Activated CD4-positive, alpha-beta T cell treated with anti-CD3 and anti-CD28 coated beads, Interleukin-2, amount 50 U/mL, for 4 hours (primary cell): ENCODE measurements at places on chromosomes 4 and X.

DNA sequence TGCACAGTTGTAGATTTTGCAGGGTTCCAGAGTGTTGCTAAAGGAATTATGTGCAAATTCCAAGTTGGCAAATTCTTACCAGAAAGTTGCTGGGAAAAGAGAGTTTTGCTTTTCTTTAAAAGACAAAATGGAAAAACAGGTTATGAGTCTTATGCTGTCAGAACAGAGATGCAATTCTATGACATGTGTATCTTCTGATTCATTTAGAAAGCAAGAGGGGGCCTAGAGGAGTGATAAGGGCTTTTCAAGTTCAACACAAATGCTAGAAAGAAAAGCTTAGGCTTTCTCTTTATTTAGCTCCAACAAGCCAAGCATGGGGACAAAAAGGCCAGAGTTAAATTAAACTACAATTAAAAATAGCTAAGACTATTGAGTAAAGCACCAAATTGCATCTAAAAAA lies 72.4 kb upstream of the GATB start:
- no peak for DNase-seq

- no peak for DNase-seq
These were observed 35.0 kb downstream of the NUDT11 start for GRCh38 chrX:51461053-51462044.

GRCh38 chr4:38769857-38770256 lies 12.9 kb downstream of the TLR10 start:
- no peak for DNase-seq

GRCh38 chrX:41384051-41384705 lies 50.2 kb downstream of the DDX3X start:
- DNase-seq: peak; percentile 49

DNA sequence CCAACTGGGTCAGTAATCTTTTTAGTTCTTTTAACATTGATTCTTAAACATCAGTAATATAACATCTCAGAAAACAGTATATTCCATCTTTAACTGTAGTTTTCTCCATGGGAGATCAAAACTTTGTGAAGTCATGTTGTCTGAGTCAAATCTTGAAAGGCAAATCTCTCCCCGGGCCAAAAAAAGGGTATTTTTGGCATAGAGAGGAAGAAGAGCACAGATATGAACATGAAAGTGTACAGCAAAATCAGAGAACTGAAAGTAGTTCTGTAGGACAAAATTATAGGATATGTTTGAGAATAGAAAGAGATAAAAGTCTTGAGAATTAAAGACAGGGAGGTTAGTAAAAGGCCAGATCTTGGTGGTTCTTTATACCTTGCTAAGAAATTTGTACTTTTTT lies 176.4 kb upstream of the GYPA start:
- DNase-seq: no peak

- DNase-seq: no peak
These were observed 3.3 kb upstream of the BGN start for GRCh38 chrX:153491351-153491914.

GRCh38 chr4:55866973-55867574 lies 13.6 kb downstream of the EXOC1 start:
- DNase-seq: no peak

DNA sequence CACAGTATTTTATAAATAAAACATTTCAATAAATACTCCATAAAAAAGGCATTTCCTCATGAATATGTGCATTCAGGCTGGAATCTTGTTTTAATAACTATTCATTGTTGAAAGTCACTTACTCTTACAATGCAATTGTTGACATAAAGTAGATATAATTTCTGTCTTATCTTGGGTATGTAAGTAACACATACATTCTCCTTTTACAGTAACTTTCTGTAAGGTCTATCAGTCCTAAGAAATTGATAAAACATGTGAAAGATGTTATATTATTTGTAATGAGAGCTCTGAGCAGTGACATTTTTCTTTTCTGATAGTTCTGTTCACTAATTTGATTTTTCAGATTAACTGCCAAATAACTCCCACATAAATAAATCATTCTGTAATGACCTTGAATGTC lies 1249.2 kb downstream of the STIM2 start:
- DNase-seq: no peak

GRCh38 chr4:140186651-140187315 lies 32.8 kb upstream of the MAML3 start:
- no peak for DNase-seq

DNA sequence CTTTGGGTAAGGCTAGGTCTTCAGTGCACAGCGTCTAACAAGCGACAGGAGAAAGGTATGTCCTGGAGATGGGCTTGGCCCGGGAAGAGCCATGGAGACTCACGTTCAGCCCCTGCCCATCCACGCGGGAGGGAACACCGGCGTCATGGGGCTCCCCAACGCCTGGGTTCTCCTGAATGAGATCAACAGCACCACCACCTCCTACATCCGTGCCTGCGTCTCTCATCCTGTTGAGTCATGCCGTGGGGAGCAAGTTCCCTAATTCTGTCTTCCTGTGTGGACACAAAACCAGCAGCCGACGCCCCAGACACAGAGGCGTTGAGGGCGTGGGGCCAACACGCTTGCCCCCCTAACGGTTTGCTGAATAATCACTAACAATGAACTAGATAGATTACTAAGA lies 20.1 kb upstream of the IL3RA start:
- DNase-seq: no peak

DNA sequence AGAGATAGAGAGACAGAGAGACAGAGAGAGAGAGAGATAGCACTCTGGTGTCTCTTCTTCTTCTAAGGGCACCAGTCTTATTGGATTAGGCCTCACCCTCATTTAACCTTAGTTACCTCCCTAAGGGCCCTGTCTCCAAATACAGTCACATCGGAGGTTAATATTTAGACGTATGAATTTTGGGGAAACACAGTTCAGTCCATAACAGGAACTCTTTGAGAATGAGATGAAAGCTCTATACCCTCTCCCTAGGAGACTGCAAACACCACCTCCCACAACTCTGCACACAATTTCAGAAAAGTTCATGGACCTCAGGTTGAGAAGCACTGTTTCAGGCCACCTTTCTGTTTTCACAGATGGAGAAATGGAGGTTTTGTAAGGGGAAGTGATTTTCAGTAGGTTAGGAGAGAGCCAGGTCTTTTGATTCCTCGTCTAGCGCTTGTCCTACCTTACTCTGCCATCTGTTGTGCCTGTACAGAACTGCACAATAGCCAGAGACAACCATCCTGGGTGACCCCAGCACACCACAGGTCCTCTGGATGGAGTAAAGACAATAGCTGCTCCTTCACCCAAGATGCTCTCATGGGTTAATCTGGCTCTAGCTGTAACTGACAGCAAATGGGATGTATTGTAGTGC lies 16.9 kb upstream of the LOC101059915 start:
- DNase-seq: no peak

DNA sequence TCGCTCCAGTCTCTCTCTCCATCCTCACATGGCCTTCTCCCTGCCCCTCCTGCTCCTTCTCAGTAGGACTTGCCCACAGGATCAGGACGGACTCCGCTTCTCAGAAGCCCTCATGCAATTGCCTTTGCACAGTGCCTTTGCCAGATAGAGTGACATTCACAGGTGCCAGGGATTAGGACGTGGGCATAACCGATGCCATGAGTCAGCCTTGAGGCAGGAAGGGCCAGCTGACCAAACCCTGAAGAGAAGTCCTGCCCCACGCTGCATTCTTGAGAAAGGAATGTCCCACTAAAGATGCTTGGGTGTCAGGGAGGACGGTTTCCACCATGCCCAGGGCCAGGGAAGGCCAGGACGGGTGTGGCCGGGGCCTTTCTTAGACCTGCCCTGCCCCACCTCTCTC lies 6.6 kb upstream of the GRPEL1 start:
- DNase-seq: no peak

- no peak for DNase-seq
These were observed 26.1 kb upstream of the LONRF3 start for GRCh38 chrX:118948270-118948669.

DNA sequence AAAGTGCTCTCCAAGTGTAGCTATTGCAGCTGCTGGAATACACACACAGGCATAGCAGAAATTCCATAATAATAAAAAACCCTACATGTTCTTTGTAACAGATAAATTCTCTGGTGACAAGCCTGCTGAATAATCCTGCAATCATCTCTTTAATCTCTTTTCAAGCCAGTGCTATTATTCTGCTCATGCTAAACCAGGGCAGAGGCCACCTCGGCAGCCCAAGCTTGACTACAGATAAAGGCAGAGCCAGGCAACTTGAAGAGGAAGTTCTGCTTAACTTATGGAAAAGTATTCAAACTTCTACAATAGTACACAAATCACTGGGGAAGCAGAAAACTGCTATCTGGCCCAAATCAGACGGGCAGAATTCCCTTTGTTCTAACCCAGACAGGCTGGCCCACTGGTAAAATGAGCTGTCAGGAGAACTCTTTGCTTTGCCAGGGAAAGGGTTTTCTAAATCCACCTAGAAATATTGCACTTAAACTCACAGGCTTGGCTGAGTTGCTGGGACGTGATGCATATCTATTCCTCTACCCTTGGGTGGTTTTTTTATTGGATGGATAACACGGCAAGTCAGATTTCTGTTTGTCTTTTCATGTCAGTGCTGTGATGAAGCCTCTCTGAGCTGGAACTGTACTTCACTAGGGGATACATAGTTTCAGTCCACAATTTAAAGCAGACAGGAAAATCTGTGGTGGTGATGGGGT lies 70.5 kb downstream of the GATB start:
- no peak for DNase-seq

DNA sequence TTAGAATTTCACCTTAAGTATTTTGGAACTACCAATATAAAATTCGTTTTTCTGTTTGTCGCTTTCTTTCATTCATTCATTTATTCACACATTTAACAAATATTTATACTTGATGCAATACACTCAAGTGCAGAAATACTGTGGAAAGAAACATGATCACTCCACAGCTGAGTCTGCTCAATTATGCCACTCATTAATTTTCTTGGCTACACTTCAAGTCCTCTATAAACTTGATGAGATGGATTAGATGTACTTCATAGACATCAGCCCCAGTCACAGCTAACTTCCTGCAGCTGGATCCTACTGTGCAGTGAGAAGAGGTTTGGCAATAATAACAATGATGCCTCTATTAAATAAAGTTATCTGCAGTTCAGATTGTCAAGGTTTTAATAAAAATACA lies 208.1 kb downstream of the PDGFC start:
- no peak for DNase-seq

GRCh38 chrX:50577326-50577725 lies 106.7 kb upstream of the DGKK start:
- DNase-seq: no peak

DNA sequence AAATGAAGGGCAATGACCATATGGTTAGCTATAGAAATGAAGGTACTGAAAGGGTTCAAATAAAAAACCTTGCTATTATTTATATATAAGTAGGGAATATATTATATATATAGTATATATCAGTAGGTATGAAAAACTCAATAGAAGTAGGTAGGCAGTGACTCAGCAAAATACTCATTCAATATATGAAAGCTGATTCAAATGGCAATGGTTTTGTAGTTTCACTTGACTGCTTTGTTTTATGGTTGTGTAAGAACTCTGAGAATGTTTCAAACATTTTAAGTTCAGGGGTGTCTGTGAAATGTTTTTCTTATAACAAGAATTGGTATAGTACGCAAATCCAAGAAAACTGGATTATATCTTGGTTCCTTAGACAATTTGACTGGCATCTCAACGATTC lies 4.1 kb downstream of the ZNF280C start:
- no peak for DNase-seq

DNA sequence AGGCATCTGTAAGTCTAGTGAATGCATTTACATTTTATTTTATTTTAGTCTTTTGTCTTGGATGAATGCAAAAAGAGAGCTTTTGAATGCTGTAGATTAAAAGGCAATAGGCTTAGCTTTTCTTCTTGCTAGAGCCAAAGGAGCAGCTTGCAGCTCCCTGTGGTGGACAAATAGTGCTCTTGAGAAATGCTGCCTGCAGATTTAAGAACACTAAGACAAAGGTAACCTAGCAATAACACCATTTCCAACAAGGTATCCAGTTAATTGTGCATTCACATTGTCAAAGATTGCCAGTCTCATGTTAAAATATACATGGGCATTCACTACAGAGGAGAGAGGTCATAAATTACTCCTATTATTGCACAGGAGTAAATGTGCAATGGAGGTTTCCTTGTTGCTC lies 859.2 kb upstream of the PRKX start:
- no peak for DNase-seq

- no peak for DNase-seq
These were observed at the start of gene COL4A6 for GRCh38 chrX:108438110-108438623. Gene COL4A6, minus strand, starts transcription at chrX:108438422. Its CDS starts 226 bp downstream, at chrX:108438196.

DNA sequence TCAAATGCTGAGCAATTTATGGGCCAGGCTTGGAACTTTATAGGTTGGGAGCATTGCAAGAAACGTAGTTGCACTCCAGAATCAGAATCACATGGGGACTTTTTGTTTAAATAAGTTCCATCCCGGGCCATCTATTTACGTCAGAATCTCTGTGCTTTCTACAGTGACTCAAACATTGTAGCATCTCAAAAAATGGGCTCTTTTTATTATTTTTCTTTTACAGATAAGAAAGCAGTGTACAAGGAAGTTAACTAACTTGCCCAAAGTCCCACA lies 10.2 kb downstream of the CC2D2A start:
- DNase-seq: no peak

- no peak for DNase-seq
These were observed 58.5 kb downstream of the PRPS1 start for GRCh38 chrX:107686792-107687191.

DNA sequence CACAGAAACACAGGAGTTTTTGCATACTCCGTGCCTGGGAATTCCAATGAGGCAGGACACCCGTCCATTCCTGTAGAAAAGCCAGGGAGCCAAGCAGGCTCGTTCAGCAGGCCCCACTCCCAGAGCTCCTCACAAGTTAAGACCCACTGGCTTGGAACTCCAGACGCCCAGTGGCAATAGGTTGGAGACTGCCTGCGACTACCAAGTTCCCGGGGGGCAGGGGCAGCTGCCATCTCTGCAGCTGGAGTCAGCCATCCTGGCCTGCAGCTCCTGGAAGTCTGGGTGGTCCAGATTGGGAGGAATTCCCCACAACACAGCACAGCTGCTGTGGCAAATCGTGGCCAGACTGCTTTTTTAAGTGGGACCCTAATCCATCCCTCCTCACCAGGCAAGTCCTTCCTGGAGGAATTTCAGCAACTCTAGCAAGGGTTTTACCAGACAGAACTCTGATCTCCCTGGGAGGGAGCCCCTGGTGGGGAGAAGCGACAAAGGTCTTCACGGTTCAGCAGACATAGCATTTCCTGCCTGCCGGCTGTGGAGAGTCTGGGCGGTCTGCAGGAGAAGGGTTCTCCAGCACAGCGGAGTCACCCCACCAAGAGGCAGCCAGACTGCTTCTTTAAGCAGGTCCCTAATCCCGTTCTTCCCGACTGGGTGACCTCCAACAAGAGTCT lies 231.9 kb downstream of the STPG2 start:
- no peak for DNase-seq

DNA sequence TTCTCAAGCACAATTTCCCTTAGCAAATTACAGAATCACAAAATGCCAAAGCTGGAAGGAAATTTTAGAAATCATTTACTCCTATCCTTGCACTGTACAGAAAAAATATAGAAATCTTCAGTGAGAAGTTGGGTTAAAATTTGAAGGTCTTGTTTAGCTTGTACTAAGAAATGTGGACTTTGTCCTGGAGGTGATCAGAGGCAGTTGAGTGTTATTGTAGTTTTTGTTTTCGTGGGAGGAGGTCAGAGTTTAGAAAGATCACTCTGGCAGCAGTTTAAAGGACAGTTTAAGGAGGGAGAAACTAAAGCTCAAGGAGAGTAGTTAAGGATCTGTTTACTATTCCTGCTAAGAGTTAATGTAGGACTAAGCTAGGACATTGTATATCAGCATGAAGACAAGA lies 54.4 kb upstream of the CXorf51B start:
- no peak for DNase-seq
